ENCODE measurements at places on chromosomes 13 and 19.
A peak's percentile ranks its signal among the peaks of the same experiment; 100 is the strongest.

DNA sequence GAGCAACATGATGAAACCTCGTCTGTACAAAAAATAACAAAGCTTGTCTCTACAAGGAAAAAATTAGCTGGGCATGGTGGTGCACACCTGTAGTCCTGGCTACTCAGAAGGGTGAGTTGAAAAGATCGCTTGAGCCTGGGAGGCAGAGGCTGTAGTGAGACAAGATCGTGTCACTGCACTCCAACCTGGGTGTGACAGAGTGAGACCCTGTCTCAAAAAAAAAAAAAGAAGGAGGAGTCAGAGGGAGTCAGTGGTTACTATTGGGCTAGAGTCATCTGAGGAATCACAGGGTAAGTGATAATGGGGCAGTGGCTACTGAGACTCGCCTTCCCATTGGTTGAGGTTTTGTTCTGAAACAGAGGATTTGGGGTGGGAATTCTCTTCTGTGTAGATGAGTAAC, 1.9 kb upstream of the GPI start:
- DNase-seq: no peak

- DNase-seq: no peak
Observed at GRCh38 chr19:4738734-4739133, 15.1 kb upstream of the DPP9 start.

- no peak for DNase-seq
Observed at GRCh38 chr19:5536337-5536894, 31.3 kb downstream of the TINCR start.

DNA sequence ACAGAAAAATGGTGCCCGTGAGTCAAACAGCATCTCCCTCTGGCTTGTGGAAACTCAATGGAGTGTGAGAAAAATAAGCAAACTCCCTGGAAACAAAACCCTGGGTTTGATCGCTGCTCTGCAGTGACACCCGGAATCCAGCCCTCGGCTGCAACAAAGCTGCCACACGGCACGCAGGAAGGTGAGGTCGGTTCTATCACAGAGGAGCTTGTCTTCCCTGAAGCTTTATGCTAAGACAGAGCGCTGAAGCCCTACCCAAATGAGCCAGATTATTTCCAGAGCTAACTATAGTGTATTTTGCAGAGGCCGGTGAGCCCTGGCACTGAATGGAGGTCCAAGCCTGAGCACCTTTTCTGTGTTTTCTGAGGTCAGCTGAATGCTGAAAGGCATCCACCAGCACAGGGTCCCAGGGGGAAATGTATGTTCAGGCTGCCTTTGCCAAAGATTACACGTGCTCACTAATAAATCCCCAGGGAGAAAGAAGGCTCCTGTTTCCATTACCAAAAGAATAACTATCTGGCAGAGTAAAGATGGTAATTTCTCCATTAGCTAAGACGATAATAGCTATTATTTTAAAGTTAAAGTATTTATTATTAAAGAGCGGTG, 77.8 kb downstream of the TSHZ3 start:
- DNase-seq: no peak

GRCh38 chr13:78194904-78195639, 276.4 kb upstream of the EDNRB start:
- no peak for DNase-seq

GRCh38 chr19:44720945-44721344, 22.0 kb downstream of the CEACAM16 start:
- DNase-seq: no peak

- no peak for DNase-seq
Observed at GRCh38 chr13:74755065-74755464, 620.9 kb upstream of the KLF12 start.

GRCh38 chr19:50791594-50792271, 1.5 kb downstream of the ACP4 start:
- DNase-seq: no peak

DNA sequence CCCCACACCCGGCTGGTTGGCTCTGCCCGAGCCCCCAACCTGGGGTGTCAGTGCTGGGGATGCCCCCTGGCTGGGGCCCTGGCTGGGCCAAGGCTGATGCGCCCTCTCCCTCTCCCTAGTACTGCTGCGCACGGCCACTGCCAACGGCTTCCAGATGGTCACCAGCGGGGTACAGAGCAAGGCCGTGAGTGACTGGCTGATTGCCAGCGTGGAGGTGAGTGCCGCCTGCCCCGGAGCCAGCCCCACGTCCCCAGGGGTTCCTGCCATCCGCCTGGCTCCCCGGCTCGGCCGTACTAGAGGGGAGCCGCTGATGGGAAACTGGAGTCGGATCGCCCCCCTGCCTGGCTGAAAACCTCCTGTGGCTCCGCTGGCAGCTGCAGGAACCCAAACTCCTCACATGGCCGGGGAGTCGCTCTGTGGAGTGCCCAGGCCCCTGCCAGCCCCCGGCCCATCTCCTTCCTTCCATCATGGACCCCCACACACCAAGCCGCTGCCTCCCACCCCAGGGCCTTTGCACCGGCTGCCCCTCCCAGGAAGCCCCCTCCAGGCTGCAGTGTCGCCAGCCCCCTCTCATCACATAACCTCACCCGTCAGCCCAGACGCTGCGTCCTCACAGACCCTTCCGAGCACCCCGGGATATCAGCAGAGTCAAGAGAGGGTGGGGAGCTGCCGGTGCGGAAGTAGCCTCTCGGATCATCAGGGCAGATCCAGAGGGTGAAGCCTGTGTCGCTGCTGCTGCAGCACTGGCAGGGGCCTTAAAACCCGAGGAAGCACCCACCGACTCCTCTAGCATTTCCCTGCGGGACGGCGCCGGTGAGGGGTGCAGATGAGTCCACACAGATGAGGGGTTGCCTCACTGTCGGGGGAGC, 10.6 kb downstream of the NCLN start:
- no peak for DNase-seq

DNA sequence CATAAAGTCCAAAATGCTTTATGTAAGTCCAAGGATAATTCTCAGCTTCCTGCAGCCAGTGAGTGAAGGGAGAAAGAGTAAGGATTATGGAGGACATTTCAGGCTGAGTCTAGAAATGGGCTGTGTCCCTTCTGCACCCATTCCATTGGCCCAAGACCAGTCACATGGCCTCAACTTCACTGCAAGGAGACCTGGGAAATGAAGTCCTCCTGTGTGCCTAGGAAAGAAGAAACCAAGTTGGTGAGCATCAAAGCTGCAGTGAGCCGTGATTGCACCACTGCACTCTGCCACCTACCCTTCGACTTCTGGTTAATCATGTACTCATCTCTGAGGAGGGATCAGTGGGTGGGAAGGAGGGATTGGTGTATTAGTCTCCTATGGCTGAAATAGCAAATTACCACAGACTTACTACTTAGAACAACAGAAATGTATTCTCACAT, 3.6 kb upstream of the CD37 start:
- peak; percentile 31 for DNase-seq

GRCh38 chr19:54448040-54448773, 792 bp upstream of the LENG8 start:
- peak; percentile 36 for DNase-seq

DNA sequence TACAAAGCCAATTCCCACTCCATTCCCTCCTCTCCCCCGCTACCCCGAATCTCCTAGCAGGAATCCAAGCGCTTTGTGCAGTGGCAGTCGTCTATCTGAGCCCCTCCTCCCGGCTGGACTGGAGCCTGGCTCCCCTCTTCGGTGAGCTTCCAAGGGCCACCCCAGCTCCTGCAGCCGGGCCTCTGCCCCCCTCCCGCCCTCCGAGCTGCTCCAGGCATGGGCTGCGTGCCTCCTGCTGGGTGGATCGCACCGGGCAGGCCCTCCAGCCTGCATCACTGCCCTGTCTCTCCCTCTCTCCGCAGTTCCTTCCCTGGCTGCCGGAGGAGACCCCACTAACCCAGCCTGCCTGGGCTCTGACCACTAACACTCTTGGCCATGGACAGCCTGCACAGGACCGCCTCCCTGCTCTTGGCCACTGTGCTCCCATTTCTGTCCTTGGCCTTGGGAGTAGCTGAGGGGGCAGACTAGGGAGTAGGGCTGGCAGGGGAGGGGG, 12.9 kb upstream of the LENG8 start:
- DNase-seq: no peak

- DNase-seq: no peak
Observed at GRCh38 chr13:31175847-31176532, 14.3 kb upstream of the HSPH1 start.

DNA sequence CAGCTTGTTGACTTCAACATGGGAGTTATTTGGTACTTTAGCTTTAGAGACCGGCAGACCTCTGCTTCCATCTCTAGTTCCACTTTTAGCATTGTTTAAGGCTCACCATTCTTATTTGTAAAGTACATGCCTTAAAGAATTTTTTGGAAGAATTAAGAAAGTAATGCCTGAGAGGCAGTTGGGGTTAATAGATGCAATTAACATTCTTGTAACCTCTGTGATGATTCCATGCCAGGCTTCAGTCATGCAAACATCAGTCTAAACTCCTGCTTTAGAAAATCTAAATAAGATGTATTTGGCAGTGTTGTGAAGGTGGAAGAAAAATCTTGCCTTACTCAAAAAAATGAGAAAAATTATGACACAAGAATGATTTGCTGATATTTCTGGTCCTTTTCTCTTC, 79.9 kb upstream of the UBAC2 start:
- no peak for DNase-seq

DNA sequence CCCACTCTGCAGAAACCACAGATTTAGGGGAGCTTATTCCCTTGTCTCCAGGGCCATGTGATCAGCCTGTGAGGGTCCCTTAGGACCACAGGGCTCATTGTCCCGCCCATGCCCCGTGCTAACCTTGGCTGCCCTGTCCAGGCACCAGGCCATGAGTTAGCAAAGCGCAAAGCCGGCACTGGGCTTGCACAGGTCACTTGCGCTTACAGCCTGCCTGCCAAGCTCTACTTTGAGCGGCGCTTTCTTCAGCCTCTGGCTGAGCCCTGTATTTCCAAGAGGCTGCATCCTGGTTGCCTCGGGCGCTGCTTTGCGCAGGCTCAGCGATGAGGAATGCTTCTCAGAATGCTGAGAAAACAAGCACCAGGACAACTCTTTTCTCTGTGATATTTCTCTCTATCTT, 188.0 kb downstream of the TDRD3 start:
- DNase-seq: no peak

GRCh38 chr19:5652261-5652660, 28.1 kb downstream of the MICOS13 start:
- no peak for DNase-seq

- DNase-seq: no peak
Observed at GRCh38 chr13:83941701-83942335, 59.5 kb upstream of the SLITRK1 start.
